Caki2 (cell line): ENCODE measurements at places on chromosomes 12 and 14.

GRCh38 chr14:78586681-78587080, 416.5 kb downstream of the NRXN3 start:
- DNase-seq = no peak

- DNase-seq = peak; percentile 8
Observed at GRCh38 chr12:24479131-24479530, 469.8 kb downstream of the BCAT1 start.

- DNase-seq = no peak
Observed at GRCh38 chr14:82657186-82657675, 1123.6 kb upstream of the SEL1L start.

- DNase-seq = no peak
Observed at GRCh38 chr12:14393751-14394150, 28.3 kb downstream of the ATF7IP start.

DNA sequence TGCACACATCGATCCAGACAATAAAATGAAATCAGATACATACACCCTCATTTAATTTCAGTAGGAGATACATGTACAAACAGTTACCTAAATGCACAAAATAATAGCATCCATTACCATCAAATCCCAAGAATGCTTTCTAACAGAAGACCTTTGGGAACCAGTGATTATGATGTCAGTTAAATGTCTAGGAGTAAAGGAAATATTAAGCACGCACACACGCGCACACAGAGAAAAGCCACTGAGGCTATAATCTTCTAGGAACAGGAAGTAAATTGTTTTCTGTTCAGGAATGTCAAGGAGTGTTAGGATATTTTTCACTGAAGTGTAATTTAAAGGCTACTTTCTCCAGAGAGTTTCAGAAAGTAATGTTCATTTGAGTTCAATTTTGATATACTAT, 250.1 kb downstream of the MDGA2 start:
- DNase-seq = no peak

DNA sequence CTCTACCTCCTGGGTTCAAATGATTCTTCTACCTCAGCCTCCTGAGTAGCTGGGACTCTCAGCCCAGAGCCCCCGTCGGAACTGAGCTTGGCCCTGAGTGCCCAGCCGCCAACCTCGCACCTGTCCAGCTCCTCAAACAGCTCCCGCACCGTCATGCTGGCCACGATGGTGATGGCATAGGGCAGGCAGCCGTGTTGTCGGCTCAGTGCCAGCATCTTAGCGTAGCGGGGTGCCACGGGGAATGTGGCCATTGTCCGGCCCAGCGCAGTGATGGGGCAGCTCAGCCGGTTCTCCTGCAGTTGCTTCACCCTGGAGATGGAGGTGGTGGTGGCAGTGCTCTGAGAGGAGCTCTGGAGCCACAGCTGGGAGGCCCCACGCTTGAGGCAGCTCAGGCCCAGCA, 32.4 kb downstream of the DHX37 start:
- no peak for DNase-seq

GRCh38 chr12:68405343-68405781, 73.2 kb upstream of the MDM1 start:
- DNase-seq = peak; percentile 37

DNA sequence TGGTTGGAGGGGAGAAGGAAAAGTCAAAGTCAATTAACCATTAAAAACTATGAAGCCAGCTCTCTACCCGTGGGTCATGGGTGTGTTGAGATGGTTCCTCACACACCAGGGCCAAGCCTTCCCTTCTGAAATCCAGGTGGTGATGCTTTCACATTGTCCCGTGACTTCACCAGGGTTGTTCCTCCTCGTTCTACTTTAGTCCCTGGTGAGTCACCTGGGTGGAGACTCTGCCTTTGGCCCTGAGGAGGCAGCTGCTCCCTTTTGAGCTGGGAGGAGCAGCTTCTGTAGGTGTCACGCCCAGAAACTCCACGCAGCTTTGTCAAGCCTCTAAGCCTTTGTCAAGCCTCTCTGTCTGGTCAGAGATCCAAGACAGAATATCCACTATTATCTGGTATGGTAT, 348.3 kb downstream of the BMP4 start:
- DNase-seq = peak; percentile 62

DNA sequence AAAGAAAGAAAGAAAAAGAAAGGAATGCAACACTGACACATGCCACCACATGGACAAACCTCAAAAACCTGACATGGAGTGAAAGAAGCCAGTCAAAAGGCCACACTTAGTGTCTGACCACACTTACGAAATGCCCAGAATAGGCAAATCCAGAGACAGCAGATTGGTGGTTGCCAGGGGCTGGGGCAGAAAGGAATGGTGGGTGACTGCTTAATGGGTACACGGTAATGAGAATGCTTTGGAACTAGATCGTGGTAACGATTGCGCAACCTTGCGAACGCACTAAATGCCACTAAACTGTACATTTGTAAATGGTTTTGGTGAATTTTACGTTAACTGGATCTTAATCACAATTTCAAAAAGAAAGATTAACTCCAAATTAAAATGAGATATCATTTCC, 39.5 kb downstream of the SCARB1 start:
- peak; percentile 35 for DNase-seq

GRCh38 chr12:40646911-40647310, 45.3 kb upstream of the CNTN1 start:
- no peak for DNase-seq

GRCh38 chr14:103133210-103134140, 10.2 kb downstream of the TNFAIP2 start:
- DNase-seq = no peak

DNA sequence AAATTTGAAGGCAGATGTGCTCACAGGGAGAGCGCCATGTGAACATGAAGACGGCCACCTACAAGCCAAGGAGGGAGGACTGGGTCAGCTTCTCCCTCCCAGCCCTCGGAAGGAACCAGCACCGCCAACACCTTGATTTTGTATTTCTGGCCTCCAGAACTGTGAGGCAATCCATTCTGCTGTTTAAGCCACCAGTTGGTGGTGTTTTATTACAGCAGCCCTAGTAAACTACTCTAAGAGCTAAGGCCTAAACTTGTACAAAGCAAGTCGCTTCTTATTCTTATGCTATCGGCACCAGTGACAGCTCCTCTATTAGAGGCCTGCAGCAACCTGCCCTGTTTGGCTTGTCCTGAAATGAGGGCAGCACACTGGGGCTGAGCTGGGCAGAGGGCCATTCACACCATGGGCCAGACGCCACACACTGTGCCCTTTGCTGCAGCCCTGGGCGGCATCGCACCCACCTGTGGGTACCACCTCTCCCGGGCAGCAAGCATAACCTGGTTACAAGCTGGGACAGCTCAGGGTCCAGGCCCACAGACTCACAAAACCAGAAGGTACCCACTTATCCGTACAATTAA, 62.7 kb downstream of the NOS1 start:
- DNase-seq = no peak
